Globus pallidus (tissue), 1 donor: ENCODE measurements at places on chromosomes 3 and 15.

GRCh38 chr3:11445883-11446282 lies 173.7 kb downstream of the ATG7 start:
- DNase-seq = no peak

DNA sequence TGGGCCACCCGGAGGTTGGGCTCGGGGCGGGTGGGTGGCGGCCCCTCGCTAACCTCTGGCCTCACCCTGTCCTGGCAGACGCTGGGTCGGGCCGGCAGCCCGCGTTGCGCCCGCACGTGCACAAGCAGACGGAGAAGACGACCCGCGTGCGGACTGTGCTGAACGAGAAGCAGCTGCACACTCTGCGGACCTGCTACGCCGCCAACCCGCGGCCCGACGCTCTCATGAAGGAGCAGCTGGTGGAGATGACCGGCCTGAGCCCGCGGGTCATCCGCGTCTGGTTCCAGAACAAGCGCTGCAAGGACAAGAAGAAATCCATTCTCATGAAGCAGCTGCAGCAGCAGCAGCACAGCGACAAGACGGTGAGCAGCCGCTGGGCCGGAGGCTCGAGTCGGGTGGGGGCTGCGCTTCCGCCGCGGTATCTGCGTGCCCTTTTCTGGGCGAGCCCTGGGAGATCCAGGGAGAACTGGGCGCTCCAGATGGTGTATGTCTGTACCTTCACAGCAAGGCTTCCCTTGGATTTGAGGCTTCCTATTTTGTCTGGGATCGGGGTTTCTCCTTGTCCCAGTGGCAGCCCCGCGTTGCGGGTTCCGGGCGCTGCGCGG lies 3.7 kb downstream of the ISL2 start:
- no peak for DNase-seq

DNA sequence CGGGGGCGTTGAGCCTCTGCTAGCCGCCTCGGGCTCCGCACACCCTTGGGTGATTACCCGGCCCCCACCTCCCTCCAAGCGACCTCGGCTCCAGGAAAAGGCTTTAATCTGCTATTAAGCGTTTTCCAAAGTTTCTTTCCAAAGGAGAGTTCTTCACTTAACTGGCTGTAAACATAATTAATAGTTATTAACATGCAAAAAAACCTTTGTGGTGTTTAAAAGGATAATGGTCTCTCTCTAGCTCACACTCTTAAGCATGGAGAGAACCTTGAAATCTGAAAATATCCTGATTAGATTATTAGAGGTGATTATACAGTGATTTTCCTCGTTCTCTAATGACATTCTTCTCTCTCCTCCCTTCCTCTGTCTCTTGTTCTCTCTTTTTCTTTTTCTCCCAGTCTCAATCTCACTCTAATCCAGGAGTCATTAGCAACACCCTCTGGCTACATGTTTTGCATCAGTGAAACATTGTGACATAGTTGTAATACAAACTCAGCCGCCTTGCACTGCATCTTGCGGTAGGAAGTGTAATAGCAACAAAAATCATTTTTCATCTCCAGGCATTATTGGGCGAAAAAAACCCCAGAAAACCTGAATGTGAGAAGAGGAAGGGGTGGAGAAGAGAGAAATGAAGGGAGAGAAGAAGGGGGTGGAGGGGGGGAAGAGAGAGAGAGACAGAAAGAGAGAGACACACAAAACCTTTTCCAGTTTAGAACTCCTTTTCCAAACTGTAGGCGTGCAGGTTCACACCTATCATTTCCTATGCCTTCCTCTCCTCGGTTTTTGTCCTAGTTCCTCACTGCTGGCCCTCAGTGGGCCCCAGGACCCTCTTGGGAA lies 24.4 kb downstream of the NR2F2 start:
- DNase-seq = no peak

- peak; percentile 50 for DNase-seq
Measured at GRCh38 chr3:16885593-16886302, 993 bp downstream of the PLCL2 start.

- DNase-seq = no peak
Measured at GRCh38 chr15:81619002-81619401, 245.0 kb upstream of the TMC3 start.

- DNase-seq = no peak
Measured at GRCh38 chr3:141459008-141459407, 27.8 kb upstream of the RASA2 start.

- DNase-seq = no peak
Measured at GRCh38 chr3:105827959-105828358, 40.9 kb downstream of the CBLB start.

DNA sequence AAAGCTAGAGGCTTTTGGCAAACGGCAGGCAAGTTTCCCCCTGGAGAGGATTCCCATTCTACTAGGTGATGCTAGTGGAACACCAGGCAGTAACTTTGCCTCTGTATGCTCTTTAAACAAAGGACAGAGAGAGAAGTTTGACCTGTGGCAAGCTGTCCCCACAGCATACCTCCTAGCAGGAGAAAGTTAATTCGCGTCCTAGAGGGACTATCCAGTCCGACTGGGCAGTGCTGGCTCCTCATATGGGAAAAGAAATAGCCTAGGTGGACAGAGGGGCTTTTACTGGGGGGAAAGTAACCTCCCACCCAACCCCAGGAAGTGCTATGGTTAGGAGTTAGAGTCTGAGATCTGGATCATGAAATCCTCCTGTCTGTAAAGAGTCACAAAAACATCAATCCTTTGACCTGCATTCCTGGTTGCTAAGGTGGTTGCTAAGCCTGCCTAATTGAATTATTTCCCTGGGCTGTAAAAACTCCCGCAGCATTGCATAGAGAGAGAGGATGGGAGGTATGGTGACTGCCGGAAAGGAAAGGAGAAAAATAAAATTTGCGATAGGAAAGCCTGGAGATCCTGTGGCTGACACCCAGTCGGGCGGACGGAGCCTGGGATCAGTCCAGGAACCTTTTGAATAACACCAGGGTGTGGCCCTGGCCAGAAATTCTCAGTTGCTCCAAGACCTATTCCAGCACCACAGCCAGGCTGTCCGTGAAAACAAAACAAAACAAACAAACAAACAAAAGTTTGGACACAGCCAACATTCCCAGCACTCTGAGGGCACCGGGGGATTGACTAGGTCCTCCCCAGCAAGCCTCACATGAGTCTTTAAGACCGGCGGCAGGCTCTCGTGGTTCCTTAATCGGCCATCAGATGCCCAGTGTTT lies 67.7 kb upstream of the ATP11B start:
- DNase-seq = no peak

GRCh38 chr3:112629425-112629824 lies 11.5 kb downstream of the CCDC80 start:
- DNase-seq = no peak

DNA sequence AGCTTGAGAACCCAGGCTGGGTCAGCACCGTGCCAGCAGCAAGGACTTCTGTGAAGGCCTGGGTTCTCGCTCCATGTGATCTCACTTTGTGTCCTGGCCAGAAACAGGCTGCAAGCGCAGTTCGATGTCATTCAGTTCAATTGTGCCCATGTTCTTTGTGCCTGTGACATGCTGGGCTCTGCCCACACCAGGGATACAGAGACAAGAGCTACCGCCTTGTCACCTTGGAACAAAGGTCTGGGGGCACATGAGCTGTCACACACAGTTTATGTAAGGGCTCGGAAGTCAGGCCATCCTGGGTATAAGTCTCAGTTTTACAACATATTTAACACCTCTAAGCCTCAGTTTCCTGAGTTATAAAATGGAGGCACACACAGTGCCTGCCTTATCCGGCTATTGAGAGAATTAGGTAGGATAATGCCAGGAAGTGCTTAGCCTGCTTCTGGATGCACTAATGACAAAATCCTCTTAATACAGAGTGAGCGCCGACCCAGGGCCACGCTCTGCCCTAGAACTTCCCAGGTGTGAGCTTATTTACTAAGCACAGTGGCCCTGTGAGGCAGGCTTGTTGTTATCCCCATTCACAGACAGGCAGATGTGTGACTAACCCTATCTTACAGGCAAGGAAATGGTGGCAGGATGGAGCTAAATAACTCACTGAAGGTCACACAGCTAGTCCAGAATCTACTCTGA lies 50.4 kb upstream of the LIMD1 start:
- peak; percentile 68 for DNase-seq

- DNase-seq = peak; percentile 45
Measured at GRCh38 chr3:100073714-100074307, 40.5 kb downstream of the FILIP1L start.

- DNase-seq = no peak
Measured at GRCh38 chr15:78104119-78104479, 11.7 kb downstream of the SH2D7 start.

DNA sequence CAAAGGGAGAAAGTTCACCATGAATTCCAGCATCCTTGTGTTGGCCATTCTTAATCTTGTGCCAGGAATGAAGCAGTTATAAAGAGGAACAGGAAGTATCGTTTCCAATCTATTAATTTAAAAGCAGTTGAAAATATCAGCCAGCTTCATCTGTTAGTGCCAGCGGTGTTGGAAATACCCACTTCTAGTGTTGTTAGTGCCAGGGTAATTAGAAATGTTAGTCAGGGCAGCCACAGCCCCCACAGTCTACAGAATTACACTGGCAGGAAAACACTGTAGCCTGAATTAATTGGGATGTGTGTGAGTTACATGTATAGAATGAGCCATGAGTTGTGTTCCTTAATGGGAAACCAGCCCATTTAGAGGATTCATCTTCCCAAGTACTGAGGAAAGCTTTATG lies 127.8 kb downstream of the GHSR start:
- DNase-seq = no peak

- no peak for DNase-seq
Measured at GRCh38 chr15:54810031-54810430, 386.7 kb downstream of the RSL24D1 start.

- no peak for DNase-seq
Measured at GRCh38 chr3:62723914-62724217, 151.3 kb downstream of the CADPS start.

GRCh38 chr3:30059240-30059639 lies 547.2 kb upstream of the TGFBR2 start:
- DNase-seq = no peak

- DNase-seq = no peak
Measured at GRCh38 chr3:38157595-38157994, 7.7 kb upstream of the OXSR1 start.

- DNase-seq = no peak
Measured at GRCh38 chr3:128318275-128318941, 148.3 kb downstream of the DNAJB8 start.

DNA sequence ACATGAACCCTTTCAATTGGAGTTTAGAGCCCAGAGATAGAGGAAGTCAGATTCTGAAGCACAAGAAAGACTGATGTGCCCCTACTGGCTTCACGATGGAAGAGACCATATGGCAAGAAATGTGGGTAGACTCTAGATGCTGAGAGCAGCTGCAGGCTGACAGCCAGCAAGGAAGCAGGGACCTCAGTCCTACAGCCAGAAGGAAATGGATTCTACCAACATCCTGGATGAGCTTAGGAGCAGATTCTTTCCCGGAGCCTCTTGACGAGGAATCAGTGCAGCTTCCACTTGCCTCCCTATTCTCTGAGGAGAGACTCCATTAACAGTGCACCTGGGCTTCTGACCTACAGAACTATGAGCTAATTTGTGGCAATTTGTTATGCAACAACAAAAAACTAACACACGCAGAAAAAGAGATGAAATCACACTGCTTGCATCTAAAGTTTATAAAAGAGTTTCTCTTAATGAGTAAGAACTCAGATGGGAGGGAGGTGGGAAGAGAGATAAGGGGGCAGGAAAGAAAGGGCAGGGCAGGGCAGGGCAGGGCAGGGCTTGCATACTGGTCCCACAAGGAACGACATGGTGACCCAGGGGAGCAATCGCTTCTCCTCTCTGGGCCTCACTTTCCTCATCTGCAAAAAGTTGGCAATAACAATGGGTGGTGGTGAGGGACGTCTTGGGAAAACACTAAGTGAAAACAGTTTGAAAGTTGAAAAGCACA lies 440.9 kb downstream of the FOXP1 start:
- DNase-seq = no peak

DNA sequence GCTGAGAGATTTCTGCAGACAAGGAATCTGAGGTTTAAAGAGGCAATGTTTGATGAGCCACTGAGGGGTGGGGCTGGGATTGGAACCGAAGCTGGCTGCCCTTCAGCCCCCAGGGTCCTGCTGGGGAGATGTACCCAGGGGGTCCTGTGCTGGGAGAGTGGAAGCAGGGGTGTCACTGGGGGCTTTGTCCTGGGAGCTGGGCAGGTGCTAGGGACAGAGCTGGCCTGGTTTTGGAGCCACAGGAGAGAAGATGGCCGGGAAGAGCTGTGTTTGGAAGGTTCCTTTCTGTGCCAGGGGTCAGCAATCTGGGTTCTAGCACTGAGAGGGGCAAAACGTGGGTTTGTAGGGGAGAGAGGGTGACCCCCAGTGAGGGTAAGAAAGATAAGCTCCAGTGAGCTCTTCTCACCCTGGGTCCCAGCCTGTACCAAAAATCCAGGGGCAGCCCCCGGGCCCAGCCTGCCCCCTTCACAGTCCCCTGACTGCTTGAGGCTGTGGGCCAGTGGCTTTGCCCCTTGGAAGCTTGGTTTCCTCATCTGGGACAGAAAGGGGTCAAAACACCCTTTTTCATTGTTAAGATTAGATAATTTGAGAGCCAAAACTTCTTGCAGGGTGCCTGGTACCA lies 69.6 kb downstream of the SMAD3 start:
- DNase-seq = no peak

DNA sequence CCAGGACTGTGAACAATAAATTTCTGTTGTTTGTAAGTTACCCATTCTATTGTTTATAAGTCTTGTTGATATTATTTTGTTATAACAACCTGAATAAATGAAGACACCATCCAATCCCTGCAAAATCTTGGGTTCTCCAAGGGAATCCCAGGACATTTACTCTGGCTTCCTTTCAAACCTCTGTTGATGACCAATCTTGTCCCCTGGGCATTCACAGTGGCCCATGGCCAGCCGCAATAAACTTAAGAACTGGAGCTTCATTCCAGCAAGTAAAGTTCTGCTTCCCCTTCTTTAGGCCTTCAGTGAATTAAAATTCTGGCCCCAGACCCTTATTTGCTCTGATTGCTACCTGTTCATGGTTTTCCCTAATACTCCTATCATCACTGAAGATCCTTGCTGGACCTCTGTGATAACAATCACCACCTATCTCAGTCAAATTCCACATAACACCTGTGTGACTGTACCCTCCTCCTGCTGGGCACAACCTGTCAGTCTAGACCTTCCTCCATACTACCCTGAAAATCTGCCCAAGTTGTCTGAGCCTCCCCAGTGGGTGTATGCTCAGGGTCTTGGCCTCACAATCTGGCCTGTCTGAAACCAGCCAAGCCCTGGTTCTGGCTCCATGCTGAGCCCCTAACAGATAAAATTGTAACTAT lies 153.1 kb downstream of the SEMA6D start:
- no peak for DNase-seq

- peak; percentile 38 for DNase-seq
Measured at GRCh38 chr3:136194409-136195257, 1.5 kb downstream of the MSL2 start.

- no peak for DNase-seq
Measured at GRCh38 chr3:46284981-46285683, 42.9 kb downstream of the CCR3 start.

DNA sequence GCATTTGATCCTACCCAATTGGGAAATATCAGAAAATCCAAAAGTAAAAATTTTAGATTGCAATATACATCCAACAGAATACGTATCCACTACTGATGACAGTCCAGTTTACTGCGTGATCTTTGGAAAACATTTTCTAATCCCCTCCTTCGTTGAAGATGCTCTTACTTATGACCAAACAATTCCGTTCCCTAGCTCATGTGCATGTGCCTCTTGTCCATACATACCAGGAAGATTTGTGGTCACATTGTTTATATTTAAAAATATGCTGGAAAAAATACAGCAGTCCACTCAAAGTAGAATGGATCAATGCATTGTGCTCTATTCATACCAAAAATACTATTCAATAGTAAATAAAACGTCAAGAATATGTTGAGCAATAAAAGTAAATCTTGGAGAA lies 135.3 kb downstream of the CHL1 start:
- DNase-seq = no peak
